ENCODE measurements at places on chromosomes 3 and 15. TPM values are rescaled to one million over a fixed set of nuclear protein-coding genes. Genes with fewer than 3 reads are reported as not detected.

- H3K36me3 ChIP-seq: no peaks in the 10 kb centered on the region
- peak overlapping the region; percentile 56 for H3K27ac ChIP-seq
- DNase-seq: no peak
- peaks cover 8% of the 10 kb centered on the region for H3K4me1 ChIP-seq
- H3K4me3 ChIP-seq: no peak overlapping the region
Measured at GRCh38 chr15:90106522-90107117, 4.4 kb upstream of the IDH2 start.

GRCh38 chr15:101295607-101296161 lies 636 bp upstream of the SNRPA1 start:
- H3K36me3 ChIP-seq: no peaks in the 10 kb centered on the region
- DNase-seq: no peak
- H3K4me3 ChIP-seq: peak overlapping the region; percentile 98
- peak overlapping the region; percentile 6 for H3K27ac ChIP-seq
- H3K27me3 ChIP-seq: no peaks in the 10 kb centered on the region
- H3K4me1 ChIP-seq: peaks cover 8% of the 10 kb centered on the region

- H3K36me3 ChIP-seq: peaks cover 12% of the 10 kb centered on the region
- no peaks in the 10 kb centered on the region for H3K27me3 ChIP-seq
- peaks cover 4% of the 10 kb centered on the region for H3K4me1 ChIP-seq
Measured at GRCh38 chr3:16319307-16319706, 54.3 kb downstream of the OXNAD1 start.

DNA sequence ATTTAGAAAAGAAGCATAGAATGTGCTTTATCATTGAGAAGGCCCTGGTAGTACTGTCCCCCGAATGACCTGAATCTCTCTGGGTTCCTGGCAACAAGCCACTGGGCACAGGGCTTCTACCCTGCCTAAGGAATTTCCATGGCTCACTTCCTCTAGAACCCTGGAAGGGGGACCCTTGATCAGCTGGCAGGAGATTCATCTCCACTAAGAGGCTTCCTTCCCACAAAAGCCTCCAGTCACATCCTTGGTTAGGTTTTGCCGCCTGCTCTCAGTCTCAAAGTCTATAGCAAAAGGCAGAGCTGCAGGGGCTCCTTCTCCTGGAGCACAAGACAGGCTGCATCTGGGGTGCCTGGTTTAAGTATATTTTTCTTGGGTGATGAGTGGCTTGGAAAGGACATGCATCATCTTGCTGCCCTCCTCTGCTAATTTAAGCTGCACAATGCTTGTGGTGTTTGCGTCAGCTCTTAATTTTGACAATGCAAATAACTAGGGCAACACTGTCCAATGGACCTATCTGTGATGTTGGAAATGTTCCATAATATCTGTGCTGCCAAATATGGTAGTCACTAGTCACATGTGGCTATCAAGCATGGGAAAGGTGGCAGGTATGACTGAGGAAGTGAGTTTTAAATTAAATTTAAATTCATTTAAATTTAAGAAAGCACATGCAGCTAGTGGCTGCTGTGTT lies 33.4 kb upstream of the RARRES1 start:
- H3K27ac ChIP-seq: no peak overlapping the region
- no peaks in the 10 kb centered on the region for H3K27me3 ChIP-seq
- H3K4me1 ChIP-seq: peaks cover 20% of the 10 kb centered on the region
- DNase-seq: no peak
- no peak overlapping the region for H3K4me3 ChIP-seq

- no peaks in the 10 kb centered on the region for H3K4me1 ChIP-seq
- no peak overlapping the region for H3K27ac ChIP-seq
- peaks cover 6% of the 10 kb centered on the region for H3K36me3 ChIP-seq
- H3K4me3 ChIP-seq: no peak overlapping the region
- DNase-seq: no peak
Measured at GRCh38 chr15:48426044-48426443, 94.8 kb downstream of the DUT start.

DNA sequence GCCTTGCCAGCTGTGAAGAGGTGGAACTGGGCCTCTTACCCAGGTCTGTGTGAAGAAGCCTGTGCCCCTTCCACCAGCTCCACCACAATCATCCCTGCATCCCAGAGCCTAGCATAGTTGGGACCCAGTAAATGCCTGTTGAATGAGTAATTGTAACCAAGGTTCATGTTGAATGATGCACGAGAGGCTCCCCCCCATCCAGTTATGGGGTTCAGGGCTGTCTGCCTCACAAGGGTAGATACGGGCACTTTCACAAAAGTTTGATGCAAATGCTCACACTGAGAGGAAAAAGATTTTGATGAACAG lies 29.5 kb upstream of the TSEN2 start:
- no peaks in the 10 kb centered on the region for H3K36me3 ChIP-seq
- no peaks in the 10 kb centered on the region for H3K4me1 ChIP-seq

GRCh38 chr15:56782306-56782705 lies 49.0 kb upstream of the ZNF280D start:
- no peak for DNase-seq
- H3K36me3 ChIP-seq: no peaks in the 10 kb centered on the region
- H3K4me3 ChIP-seq: no peak overlapping the region
- no peaks in the 10 kb centered on the region for H3K27me3 ChIP-seq

- H3K4me3 ChIP-seq: peak overlapping the region; percentile 42
- no peaks in the 10 kb centered on the region for H3K36me3 ChIP-seq
Measured at GRCh38 chr3:124584552-124585391, 145.5 kb upstream of the UMPS start.

DNA sequence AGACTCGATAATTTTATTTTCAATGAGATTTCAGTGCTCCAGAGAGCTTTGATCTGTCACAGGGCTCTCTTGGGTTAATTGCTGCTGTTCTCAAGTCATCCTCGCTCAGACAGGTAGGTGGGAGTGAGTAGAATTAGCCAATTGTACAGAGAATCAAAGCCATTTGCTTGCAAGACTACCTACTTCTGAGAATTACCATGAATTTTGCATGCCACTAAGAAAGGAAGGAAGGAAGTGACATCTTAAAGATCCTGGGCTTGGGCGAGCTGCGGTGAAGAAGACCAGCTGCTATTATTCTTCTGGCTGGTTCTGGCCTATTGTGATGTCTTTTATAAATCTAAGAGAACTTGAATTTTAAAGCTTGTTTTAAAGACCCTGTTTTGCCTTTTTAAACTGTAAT lies 154.1 kb upstream of the LPP start:
- no peaks in the 10 kb centered on the region for H3K27me3 ChIP-seq
- H3K36me3 ChIP-seq: no peaks in the 10 kb centered on the region
- DNase-seq: no peak
- H3K4me1 ChIP-seq: peaks cover 12% of the 10 kb centered on the region
- H3K4me3 ChIP-seq: no peak overlapping the region

DNA sequence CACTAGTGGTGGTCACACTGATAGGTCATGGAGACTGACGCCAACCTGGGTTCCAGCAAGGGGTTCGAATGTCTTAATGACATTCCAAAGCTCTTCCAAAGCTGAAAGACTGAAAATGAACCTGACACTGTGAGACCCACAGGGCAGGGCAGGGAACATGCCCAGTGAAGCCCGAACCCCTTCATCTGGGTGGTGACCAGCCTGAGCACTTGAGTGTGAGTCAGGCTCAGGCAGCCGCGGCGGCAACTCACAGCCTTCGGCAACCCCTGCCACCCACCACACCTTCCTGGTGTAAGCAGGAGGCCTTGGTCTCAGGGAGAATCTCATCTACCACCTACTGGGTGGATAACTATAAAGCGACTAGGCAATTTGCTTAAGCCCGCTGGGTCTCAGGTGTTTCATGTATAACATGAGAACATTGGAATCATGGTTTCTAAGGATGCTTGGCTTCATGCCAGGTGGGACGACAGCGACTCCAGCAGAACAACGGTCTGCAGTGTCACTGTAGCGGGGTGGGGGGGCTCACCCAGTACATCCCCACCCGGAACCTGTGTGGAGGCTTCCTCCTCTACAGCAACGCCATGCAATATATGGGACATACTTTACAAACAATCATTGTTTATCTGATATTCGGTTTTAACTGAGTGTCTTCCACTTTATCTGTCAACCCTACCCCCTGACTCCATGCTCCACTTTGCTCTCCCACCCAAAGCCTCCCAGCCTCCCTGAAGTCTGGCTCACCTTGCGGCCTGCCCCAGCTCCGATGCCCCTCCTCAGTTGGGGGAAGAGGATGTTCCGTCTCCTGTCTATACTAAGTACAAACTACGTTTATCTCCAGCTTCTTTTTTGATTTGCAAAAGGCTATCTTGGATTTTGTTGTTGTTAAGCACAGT lies 125.0 kb upstream of the MEF2A start:
- H3K4me1 ChIP-seq: peaks cover 3% of the 10 kb centered on the region
- no peaks in the 10 kb centered on the region for H3K27me3 ChIP-seq
- H3K4me3 ChIP-seq: no peak overlapping the region
- H3K36me3 ChIP-seq: no peaks in the 10 kb centered on the region
- peak; percentile 9 for DNase-seq
- H3K27ac ChIP-seq: peak overlapping the region; percentile 71

- no peaks in the 10 kb centered on the region for H3K36me3 ChIP-seq
- no peak overlapping the region for H3K27ac ChIP-seq
- H3K4me1 ChIP-seq: no peaks in the 10 kb centered on the region
- no peak for DNase-seq
Measured at GRCh38 chr3:171881251-171881650, 38.1 kb downstream of the TMEM212 start.

GRCh38 chr3:193648542-193649076 lies 55.6 kb downstream of the OPA1 start:
- no peak overlapping the region for H3K27ac ChIP-seq
- no peaks in the 10 kb centered on the region for H3K4me1 ChIP-seq
- H3K36me3 ChIP-seq: peaks cover 22% of the 10 kb centered on the region

CHRNA5 gene
- 0.41 TPM for polyA plus RNA-seq

FSIP1 gene
- polyA plus RNA-seq: 0.75 TPM

TTLL13 gene
- 0.88 TPM for polyA plus RNA-seq

TRIM42 gene
- not detected for polyA plus RNA-seq

CACNA2D2 gene
- polyA plus RNA-seq: 6.0 TPM

CCDC54 gene
- polyA plus RNA-seq: not detected
